ENCODE measurements at places on chromosomes 6 and 20. TPM values are rescaled to one million over a fixed set of nuclear protein-coding genes. Genes with fewer than 3 reads are reported as not detected.

SLC17A2 gene
- total RNA-seq, result not detected

TBX18 gene
- total RNA-seq, result 12.2 TPM

IMPG1 gene
- not detected for total RNA-seq

OOEP gene
- total RNA-seq, result not detected

TULP1 gene
- not detected for total RNA-seq

SLC24A3 gene
- total RNA-seq, result 0.79 TPM

PHF3 gene
- total RNA-seq, result 33.3 TPM

IL20RA gene
- total RNA-seq, result 0.07 TPM

GPR63 gene
- total RNA-seq, result 1.6 TPM

PHACTR3 gene
- total RNA-seq, result 0.14 TPM

VEGFA gene
- total RNA-seq, result 144 TPM

PPIL6 gene
- 1.7 TPM for total RNA-seq

TMEM151B gene
- total RNA-seq, result 0.09 TPM

GABRR1 gene
- not detected for total RNA-seq

TRERF1 gene
- 8.6 TPM for total RNA-seq

GLP1R gene
- not detected for total RNA-seq

KCNQ2 gene
- total RNA-seq, result 11.5 TPM

KATNA1 gene
- 14.3 TPM for total RNA-seq

FRK gene
- 0.77 TPM for total RNA-seq

MTFR2 gene
- 1.3 TPM for total RNA-seq

DDO gene
- total RNA-seq, result not detected

COL10A1 gene
- not detected for total RNA-seq

GNRH2 gene
- 1.4 TPM for total RNA-seq

ARMC12 gene
- 0.25 TPM for total RNA-seq

PSORS1C1 gene
- total RNA-seq, result 8.8 TPM

FLOT1 gene
- total RNA-seq, result 77.6 TPM

ADTRP gene
- total RNA-seq, result 0.58 TPM

PARD6B gene
- total RNA-seq, result 13.1 TPM

TPBG gene
- total RNA-seq, result 26.0 TPM

SLC17A9 gene
- 12.4 TPM for total RNA-seq

HMGCLL1 gene
- 0.24 TPM for total RNA-seq

CST4 gene
- not detected for total RNA-seq

OGFR gene
- total RNA-seq, result 93.4 TPM

Data from astrocyte (in vitro differentiated cells and primary cell).